LoVo (cell line): ENCODE measurements at places on chromosomes 1 and 21.

DNA sequence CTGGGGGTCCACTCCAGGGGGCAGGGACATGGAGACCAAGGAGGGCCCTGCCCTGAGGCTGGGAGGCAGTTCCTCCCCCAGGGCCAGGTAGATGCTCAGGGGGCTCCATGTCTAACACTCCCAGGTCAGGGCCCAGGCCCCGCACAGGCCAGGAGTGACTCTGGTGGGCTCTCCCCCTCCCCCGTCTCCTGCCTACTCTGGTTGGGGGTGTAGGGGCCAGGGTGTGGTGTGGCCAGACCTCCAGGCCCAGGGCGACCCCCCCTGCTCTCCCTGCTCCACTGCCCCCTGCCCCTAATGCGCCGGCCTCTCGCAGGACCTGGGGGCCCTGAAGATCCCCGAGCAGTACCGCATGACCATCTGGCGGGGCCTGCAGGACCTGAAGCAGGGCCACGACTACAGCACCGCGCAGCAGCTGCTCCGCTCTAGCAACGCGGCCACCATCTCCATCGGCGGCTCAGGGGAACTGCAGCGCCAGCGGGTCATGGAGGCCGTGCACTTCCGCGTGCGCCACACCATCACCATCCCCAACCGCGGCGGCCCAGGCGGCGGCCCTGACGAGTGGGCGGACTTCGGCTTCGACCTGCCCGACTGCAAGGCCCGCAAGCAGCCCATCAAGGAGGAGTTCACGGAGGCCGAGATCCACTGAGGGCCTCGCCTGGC, 19.7 kb upstream of the CCDC27 start:
- no peak for DNase-seq

GRCh38 chr1:150576367-150576711, 3.1 kb downstream of the MCL1 start:
- no peak for DNase-seq

- no peak for DNase-seq
Observed at GRCh38 chr1:55168353-55168752, 46.8 kb downstream of the USP24 start.

DNA sequence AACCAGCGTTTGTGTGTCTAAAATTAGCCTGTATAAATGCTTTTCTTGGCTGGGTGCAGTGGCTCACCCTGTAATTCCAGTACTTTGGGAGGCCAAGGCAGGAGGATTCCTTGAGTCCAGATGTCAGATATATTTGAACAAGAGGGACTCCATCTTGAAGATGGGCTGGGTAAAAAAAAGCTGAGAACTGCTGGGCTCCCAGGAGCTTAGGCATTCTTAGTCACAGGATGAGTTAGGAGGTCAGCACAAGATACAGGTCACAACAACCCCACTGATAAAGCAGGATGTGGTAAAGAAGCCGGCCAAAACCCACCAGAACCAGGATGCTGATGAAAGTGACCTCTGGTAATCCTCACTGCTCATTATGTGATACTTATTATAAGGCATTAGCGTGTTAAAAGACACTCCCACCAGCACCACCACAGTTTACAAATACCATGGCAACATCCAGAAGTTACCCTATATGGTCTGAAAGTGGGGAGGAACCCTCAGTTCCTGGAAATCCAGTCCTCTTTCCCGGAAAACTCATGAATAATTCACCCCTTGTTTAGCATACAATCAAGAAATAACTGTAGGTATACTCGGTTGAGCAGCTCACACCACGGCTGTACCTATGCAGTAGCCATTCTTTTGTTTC, 36.2 kb upstream of the ZNF496 start:
- no peak for DNase-seq
